Neural crest cell (in vitro differentiated cells): ENCODE measurements at places on chromosomes 7 and 10. TPM values are rescaled to one million over a fixed set of nuclear protein-coding genes. Genes with fewer than 3 reads are reported as not detected.

The AVPI1 gene
- 2.4 and 3.3 TPM in 2 replicates for total RNA-seq

The HHEX gene
- not detected in 2 replicates for total RNA-seq

The HOXA5 gene
- total RNA-seq: 3.2 and 4.3 TPM in 2 replicates

The PRSS2 gene
- total RNA-seq: not detected in 2 replicates

The VGF gene
- total RNA-seq: 8.7 and 9.1 TPM in 2 replicates

- DNase-seq: no peak
Measured at GRCh38 chr10:93865794-93866425, 27.9 kb upstream of the SLC35G1 start.

- no peak for DNase-seq
Measured at GRCh38 chr10:56359837-56360236, 1.2 kb downstream of the ZWINT start.

DNA sequence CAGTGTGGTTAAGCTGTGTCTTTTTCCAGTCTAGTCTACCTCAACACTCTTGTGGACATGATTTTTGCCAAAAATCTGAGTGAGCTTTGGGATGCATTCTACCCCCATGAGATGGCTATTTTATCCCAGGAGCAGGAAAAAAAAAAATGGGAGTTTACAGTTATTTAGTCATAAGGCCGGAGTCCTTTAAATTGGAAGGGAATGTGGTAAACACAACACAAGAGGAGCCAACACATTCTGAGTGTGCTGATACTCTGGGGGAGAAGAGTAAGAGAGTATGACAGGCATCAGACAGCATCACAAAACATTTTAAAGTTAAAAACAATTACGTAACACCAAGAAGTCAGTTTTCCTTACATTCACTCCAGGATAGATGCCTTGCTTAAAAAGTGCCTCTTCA, 46.1 kb downstream of the C1GALT1 start:
- no peak for DNase-seq

DNA sequence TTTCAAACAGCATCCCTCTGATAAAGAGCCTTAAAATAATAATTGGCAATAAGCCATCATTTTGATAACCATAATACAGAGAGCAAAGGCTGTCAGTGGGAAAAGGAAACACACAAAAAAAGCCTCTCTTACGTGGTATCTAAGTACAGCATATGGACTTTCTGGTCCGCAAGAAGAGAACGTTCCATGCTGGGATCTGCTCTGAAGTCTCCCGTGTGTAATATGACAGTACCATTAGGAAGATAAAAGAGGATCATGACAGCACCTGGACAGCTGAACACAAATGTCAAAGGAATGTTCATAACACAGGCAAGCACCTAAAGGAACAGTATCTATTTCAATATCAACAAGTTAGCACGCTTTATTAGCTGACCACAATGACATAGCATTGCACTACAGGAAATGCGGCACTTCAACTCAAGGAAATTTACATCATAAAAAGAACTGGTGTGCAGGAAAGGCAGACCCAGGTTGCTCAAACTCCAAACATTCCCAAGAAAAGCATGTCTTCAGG, 9.9 kb downstream of the DCLRE1A start:
- no peak for DNase-seq

GRCh38 chr7:104137971-104138370, 69.8 kb downstream of the ORC5 start:
- DNase-seq: no peak

DNA sequence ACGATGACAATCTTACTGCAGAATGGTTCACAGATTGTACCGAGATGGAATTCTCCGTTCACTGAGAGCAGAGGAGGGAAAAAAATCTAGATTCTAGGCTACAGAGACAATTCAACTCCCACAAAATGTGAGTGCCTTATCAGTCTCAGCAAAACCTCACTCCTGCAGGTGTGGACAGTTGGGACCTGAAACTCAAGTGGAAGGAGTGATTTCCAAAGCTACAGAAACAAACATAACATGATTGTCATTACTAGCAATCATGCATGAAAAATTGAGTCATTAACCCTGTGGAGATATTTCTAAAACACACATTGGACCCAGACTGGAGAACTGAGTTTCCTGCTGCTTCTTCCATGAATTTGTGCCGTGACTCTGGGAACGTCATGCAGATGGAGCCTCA, 70.3 kb downstream of the CALML3 start:
- no peak for DNase-seq

GRCh38 chr7:77284005-77284404, 84.4 kb upstream of the FGL2 start:
- DNase-seq: no peak

DNA sequence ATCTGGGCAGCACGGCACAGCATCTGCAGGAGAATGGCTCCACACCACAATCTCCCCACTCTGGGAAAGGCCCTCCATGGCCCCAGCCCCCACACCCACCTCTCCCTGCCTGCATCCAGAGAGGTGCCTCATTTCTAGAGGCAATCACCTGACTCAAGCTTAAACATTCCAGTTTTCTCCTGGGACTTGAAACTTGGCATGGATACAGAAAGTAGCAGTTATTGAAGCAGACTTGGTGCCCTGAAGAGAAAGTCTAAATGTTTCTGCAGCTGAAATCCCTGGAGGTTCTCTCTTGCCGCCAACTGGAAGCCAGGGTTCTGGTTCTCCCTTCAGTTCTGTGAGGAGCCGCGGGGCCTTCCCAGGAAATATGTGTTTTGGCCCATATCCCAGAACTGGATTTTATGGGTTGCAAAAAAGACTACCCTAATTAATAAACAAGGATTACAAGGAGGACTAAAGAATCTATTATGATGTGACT, 122.8 kb downstream of the SKIDA1 start:
- no peak for DNase-seq
